ENCODE measurements at places on chromosomes 12 and 14.

DNA sequence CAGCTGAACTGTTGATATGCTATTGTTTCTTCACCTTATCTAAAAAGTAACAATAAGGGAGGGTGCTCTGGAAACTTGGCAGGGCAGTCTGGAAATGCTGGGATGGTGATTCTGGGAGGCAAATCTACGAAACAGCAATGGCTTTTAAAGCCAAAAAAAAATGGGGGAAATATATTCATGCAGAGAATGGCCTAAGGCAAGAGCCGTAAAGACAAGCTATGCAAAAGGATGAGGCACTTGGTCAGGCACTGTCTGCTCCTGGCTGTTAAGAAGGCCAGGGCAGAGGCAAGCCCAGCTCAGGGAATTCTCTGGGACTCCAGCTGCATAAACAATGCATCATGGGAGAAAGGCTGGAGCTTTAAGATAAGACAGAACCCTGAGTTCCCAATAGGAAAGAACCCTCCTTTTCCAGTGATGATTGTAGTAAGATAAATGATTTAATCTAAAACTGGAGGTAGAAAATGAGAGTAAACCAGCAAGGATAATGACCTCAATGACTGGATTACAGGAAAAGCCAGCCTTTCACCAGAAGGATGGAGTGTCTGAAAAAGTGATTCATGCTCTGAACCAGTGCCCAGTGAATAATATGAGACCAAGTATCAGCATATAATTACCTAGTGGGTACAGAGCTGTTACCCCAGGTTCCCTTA lies 46.0 kb downstream of the ITPR2 start:
- DNase-seq, result no peak

DNA sequence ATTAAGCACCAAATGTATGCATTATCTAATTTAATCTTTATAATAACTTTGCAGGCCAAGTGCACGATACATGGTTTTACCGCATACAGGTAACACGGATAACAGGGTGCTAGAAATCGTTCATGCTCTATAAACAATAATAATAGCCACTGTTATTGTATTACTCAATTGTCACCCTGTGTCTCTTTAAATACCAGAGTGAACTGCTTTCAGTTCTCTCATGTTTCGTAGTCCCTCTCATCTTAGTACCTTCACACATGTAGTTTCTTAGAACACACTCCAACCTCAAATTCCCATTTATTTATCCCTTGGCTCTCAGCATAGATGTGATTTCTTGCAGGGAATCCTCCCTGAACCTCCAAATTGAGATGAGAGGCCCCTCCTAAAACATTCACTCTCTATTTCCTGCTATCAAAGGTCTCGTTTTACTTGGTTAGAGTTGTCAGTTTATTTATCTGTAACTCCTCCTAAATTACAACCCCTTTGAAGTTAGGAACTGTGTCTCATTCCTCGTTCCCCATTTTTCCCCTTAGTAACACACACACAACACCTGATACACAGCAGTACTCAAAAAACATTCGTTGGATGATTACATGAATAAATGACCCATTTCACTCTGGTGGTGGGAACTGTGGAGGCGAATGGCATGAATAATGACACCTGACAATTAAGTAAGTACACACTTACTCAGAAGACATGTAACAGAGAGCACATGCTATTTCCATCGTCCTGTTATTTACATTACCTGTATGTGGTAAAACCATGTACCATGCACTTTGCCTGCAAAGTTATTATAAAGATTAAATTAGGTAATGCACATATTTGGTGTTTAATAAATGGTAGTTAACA lies 134.6 kb downstream of the BTG1 start:
- DNase-seq, result no peak

- no peak for DNase-seq
Observed at GRCh38 chr14:54652605-54653052, 85.7 kb downstream of the SAMD4A start.

DNA sequence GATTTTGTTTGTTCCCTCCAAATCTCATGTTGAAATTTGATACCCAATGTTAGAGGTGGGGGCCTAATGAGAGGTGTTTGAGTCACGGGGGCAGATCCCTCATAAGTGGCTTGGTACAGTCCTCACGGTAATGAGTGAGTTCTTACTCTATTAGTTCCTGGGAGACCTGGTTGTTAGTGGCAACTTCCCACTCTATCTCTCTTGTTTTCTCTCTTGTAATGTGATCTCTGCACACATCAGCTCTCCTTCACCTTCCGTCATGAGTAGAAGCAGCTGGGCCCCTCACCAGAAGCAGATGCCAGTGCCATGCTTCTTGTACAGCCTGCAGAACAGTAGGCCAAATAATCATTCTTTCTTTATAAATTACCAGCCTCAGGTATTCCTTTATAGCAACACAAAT lies 29.6 kb upstream of the KCNK10 start:
- no peak for DNase-seq

- no peak for DNase-seq
Observed at GRCh38 chr14:104734601-104734990, 10.6 kb downstream of the ADSS1 start.

GRCh38 chr14:65849091-65849490 lies 436.6 kb downstream of the FUT8 start:
- no peak for DNase-seq

- no peak for DNase-seq
Observed at GRCh38 chr12:19546611-19547162, 107.4 kb downstream of the AEBP2 start.

GRCh38 chr12:42234970-42235369 lies 3.1 kb downstream of the YAF2 start:
- DNase-seq, result no peak

DNA sequence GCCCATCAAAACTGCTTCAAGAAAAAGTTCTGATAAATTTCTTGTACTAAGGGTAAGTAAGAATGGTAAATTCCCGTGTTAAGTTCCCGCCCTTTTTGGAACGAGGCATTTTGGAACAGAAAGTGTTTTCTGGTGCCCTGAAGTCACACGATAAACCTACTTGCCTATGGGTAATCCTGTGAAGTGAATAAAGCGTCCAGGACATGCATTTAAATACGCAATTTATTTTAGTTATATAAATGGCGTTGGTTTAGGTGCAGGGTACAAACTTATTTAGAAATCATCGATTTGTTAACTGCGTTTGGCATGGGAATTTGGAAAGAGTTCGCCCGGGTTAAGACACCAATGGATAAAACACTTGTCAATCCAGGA lies 715 bp upstream of the RAP1B start:
- DNase-seq, result no peak

GRCh38 chr14:86221000-86221399 lies 691.1 kb downstream of the FLRT2 start:
- no peak for DNase-seq

DNA sequence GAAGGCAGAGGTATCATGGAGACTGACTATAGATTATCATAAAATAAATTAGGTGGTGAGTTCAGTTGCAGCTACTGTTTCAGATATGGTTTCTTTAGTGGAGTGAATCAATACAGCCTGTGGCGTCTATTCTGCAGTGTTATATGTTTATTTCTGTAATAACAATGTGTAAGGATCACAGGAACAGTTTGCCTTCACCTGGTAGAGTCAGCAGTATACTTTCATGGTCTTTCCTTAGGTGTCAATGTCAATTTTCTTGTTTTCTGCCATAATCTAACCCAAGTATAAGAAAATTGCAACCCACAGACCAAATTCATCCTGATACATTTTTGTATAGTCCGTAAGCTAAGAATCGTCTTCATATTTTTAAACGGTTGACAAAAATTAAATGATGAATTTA lies 140.4 kb upstream of the ATF7IP start:
- DNase-seq, result no peak

GRCh38 chr12:113831476-113831875 lies 134.6 kb downstream of the RBM19 start:
- no peak for DNase-seq

GRCh38 chr14:28461389-28461788 lies 305.2 kb upstream of the FOXG1 start:
- no peak for DNase-seq

DNA sequence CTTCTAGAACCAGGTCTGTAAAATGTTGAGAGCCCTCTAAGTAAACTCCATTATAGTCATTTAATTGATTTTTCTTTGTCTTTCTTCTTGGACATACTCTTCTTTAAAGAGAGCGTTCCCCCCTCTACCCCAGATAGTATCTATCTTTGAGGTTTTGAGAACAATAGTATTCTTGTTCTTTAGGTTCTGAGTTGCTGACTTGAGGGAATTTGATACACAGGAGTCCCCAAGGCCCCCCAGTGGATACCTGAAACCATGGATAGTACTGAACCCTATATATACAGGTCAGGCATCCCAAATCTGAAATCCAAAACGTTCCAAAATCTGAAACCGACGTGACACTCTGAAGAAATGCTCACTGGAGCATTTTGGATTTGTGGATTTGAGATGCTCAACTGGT lies 65.5 kb downstream of the FUT8 start:
- DNase-seq, result no peak

- no peak for DNase-seq
Observed at GRCh38 chr14:24846261-24846660, 203.7 kb downstream of the STXBP6 start.

GRCh38 chr12:105223352-105223845 lies 12.6 kb downstream of the APPL2 start:
- no peak for DNase-seq

DNA sequence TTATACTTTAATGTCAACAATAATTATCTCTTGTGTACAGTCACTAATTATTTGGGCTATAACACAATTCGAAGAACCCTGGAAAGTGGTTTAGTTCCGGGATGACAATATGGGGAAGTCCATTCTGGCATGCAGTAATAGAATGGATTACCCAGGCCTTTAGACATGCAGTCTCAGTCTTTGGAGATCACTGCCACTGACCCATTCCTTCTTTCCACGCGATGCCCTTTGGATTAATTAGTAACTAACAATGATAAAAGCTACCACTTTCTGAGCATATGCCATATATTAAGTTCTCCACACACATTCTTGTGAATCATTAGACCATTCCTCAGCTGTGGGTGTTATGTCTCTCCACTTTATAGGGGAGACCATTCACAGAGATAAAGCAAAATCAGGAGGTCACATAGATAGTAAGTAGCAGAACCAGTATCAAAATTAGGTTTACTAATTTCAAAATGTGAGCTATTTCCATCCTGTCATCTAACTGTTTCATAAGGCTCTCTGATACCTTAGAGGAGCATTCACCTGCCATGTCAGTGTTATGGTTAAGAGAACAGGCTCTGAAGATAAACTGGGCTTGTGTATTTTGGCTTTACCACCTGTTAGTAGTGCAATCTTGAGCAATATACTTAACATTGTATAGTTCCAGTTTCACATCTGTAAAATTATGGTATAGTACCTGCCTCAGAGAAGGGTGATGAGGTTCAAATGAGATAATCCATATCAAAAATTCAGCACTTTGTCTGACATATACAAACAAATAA lies 27.2 kb upstream of the KCNJ8 start:
- no peak for DNase-seq

DNA sequence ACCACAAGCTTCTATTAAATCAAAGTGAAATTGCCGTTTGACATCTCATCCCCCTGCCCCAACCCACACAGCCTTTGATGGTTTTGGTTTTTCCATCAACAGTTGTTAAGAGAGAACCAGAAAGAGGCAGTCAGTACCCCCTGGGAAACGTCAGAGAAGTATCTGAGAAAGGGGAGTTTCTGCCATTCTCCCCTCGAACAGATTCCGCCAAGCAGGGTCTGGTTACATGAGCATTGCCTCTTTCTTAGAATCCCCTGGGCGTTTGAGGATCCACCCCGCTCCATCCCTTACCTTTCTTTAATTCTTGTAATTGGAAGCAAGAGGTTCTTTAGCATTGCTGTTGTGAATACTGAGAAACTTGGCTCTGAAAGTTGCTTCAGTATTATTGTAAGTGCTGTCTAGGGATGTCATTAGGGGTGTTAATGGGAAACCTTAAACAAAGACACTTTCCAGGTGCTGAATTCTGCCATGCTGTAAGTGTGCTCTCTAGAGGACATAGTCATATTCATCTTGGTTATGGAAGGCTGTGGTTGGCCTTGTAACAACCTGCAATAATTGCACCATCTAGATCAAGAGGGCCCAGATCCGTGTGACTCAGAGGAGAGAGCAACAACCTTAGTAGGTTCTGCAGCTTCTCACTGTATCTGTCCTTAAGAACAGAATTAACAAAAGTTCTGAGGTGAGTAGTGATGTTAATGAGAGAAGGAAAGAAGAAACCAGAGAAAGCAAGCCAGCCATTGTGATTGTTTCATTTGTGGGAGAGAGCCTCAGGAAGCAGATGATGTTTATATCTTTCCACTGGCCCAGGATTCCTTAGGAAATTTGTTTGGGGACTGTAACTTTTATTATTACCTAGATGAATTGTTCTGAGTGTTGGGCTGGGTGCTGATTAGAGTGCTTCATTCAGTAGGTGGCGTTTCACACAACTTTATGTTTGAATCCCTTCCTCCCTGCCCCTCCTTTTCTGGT lies 9.0 kb downstream of the TMBIM6 start:
- peak; percentile 43 for DNase-seq

- no peak for DNase-seq
Observed at GRCh38 chr12:109444259-109444658, 32.8 kb downstream of the KCTD10 start.

DNA sequence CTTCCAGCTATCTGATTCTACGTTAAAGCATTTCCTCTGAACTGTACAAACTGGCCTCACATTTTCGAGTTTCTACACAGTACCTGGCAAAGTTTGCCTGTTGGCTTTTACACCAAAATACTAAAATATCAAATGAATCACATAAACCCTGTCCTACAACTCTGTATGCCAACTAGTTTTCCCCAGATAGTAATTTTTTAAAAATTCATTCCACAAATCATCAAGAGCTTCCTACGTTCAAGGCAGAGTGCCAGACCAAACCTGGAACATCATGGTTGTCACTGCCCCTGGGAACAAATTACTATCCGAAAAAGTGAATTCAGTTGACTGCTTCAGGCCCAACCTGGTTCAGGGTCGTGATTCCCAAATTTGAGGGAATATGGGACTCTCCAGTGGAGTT lies 2.1 kb downstream of the TMEM30B start:
- DNase-seq, result no peak

Data from activated CD8-positive, alpha-beta memory T cell treated with anti-CD3 and anti-CD28 coated beads, Interleukin-2, amount 50 U/mL, for 4 hours (primary cell).